Amniotic epithelial cell (primary cell): ENCODE measurements at places on chromosomes 1 and 21.

- DNase-seq: no peak
These were observed 15.1 kb downstream of the MTFR1L start for GRCh38 chr1:25834894-25835293.

- no peak for DNase-seq
These were observed 618 bp downstream of the JAM2 start for GRCh38 chr21:25639551-25640201.

- DNase-seq: peak; percentile 83
These were observed 7.2 kb downstream of the C1orf116 start for GRCh38 chr1:207025146-207025880.

DNA sequence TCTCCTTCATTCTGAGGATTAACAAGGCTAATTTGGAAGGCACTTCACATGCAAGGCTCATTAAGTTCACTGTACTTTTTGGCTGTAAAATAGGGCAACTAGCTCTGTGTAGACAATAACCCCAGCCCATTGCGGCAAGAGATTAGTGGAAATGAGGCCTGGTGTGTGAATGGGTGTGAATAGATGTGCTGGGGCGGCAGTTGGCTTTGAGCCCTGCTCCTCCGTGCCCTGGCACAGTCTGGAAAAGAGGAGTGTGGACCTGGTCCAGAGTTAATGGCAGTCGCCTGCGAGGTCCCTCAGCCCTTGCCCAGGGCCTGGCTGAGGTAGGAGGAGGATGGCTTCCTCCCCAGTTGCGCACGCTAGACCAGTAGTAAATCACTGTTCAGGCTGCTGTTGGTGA is 4.8 kb downstream of the KISS1 start:
- no peak for DNase-seq

- peak; percentile 53 for DNase-seq
These were observed 136.7 kb upstream of the HOOK1 start for GRCh38 chr1:59678040-59678439.

GRCh38 chr1:153547560-153548551 is 1.2 kb downstream of the S100A3 start:
- no peak for DNase-seq

- DNase-seq: no peak
These were observed 53.1 kb upstream of the CD55 start for GRCh38 chr1:207268337-207268736.

GRCh38 chr1:101588677-101589076 is 351.9 kb downstream of the S1PR1 start:
- no peak for DNase-seq

DNA sequence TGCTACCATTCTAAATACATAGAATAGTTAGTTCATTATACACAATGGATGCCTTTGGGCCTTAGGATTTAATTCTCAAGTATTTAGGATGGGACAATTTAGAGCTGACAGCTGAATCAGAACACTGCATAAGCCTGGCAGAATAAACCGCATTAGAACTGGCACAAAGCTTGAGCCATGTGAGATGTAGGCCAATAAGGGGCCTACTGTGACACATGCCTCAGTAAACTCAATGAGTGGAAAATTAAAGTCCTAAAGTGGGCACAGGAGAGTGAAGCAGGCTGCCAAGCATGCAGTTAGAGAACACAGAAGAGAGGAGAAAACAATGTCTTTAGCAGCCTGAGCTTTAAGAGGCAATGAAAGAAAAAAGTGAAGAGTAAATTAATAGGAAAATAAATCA is 24.3 kb downstream of the SCYL3 start:
- no peak for DNase-seq

GRCh38 chr1:233230011-233230410 is 65.5 kb downstream of the PCNX2 start:
- no peak for DNase-seq

DNA sequence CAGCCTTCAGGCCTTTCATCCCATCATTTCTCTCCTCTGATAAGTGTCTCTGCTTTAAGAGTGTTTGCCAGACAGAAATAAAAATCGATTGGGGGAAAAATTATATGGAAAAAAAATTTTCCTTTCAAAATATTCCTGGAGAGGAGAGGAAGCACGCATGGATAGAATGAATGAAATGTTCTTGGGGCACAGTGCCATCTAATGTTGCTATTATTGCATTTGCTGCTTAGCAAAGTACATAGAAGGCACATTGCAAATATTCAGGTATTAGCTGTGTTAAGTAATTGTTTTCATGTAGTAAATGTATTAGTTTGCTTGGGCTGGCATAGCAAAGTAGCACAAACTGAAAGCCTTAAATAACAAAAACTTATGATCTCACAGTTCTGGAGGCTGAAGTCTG is 18.1 kb downstream of the B3GALT5 start:
- peak; percentile 40 for DNase-seq

DNA sequence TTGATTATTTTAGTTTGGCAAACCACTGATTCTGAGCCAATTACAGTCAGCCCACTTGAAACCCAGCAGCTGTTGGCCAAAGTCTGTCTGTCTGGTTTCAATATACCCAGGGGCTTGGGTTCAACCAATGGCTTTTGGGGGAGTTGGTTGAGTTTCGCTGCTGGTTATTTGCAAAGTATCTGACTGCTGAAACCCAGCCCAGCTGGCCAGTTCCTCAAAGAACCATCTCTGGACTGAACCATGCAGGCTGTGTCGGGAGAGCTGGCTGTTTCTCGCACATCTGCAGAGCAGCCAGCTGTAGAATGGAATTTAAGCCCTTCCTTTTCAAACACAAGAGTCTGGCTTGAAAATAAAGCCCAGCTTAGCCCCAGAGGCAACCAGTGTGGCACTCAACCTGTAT is 66.0 kb upstream of the PAX7 start:
- DNase-seq: no peak

DNA sequence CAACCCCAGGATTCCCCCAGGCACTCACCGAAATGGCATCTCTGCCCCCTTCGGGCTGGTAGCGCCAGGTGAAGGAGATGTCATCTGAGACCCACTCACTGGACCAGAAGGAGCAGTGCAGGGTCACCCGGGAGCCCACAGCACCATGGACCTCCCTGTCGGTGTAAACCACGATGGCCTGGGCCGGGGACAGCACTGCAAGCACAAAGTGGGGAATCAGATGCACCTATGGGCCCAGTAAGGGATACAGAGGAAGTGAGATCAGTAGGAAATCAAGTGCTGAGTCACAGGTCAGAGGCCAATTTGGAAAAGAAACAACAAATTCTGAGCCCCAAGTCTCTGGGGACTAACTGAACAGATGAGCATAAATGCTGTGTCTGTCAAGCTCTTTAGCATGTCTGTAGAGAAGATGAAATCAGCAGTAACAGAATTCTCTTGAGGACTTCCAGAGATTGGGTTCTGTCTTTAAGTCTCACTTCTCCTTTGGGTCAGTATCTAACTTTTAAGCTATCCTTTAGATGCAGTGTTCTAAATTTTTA is 2.5 kb downstream of the MPZ start:
- peak; percentile 21 for DNase-seq

DNA sequence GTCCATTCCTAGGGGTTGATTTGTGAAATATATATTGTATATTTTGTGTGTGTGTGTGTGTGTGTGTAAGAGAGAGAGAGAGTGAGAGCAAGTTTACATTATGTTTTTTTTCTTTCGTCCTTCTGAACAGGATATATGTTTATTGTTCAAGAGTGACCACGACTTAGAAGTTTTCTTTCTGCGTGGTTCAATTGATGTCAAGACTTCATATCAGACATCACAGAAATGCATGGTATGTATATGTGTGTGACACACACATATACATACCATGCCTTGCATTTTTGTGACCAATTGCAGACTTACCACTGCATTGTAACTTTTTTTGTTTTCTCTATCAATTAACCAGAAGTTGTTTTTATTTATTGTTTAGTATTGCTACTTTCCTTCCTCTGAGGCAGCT is 2.5 kb downstream of the RASAL2 start:
- DNase-seq: no peak

DNA sequence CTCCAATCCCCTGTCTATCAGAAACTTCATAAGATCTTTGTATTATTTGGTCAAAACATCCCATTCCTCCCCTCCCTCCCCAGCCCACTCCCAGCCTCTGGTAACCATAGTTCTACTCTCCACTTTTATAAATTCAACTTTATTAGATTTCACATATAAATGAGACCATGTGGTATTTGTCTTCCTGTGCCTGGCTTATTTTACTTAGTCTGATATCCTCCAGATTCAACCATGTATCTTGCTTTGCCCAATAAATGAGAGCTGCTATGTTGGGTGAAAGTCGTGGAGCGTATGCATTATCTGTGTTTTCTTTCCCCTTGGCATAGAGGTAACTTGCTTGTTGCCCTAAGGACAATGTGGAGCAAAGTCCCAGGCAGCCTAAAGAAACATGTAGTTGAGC is 28.5 kb upstream of the CHRM3 start:
- DNase-seq: no peak

GRCh38 chr1:37399205-37399604 is 75.2 kb upstream of the ZC3H12A start:
- no peak for DNase-seq

DNA sequence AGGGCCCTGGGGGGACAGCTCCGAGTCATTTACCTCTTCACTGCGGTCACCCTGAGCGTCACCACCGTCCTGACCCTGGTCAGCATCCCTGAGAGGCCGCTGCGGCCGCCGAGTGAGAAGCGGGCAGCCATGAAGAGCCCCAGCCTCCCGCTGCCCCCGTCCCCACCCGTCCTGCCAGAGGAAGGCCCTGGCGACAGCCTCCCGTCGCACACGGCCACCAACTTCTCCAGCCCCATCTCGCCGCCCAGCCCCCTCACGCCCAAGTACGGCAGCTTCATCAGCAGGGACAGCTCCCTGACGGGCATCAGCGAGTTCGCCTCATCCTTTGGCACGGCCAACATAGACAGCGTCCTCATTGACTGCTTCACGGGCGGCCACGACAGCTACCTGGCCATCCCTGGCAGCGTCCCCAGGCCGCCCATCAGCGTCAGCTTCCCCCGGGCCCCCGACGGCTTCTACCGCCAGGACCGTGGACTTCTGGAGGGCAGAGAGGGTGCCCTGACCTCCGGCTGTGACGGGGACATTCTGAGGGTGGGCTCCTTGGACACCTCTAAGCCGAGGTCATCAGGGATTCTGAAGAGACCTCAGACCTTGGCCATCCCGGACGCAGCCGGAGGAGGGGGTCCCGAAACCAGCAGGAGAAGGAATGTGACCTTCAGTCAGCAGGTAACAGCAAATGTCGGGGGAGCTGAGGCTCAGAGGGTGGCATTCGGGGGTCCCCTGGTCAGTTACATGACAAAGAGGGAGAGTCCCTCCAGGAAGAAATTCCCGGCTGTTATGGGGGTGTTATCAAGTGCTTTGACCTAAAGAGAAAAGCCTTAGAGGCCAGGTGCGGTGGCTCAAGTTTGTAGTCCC is 12.6 kb downstream of the SLC45A1 start:
- no peak for DNase-seq

DNA sequence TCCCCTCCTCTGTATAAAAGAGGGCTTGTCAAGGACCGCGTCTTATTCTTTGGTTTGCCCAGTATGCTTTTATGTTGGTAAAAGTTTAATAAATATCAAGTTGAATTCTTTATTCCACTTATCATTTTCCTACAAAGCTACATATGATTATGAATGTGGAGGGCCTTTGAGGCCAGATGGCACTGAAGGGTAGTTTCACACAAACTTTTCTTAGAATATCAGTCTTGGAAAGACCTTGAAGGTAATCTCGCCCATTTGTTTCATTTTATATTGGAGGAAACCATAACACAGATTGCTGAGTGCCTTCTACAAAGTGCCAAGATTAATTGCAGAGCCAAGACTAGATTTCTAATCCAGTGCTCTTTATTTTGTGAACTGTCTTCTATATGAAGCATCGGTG is 5.8 kb upstream of the FUBP1 start:
- no peak for DNase-seq

DNA sequence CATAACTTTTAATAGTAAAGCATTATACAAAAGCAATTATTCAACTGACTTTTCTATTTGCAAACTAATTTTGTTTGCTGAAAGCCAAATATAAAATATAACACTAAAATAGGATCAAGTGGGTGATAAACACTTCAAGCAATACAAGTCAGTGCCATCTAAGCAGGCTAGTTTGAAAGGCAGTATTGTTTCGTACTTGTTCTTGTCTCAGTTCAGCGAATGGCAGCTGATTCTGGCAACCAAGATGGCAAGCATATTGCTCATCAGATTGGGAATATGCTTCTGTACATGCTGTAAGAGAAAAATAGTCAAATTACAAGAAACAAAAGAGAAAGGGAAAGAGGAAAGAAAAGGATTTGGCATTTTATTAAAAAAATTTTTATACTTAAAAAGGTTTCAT is 7.5 kb downstream of the TMEM59 start:
- DNase-seq: no peak

- no peak for DNase-seq
These were observed 39.5 kb upstream of the BCAR3 start for GRCh38 chr1:93720956-93721626.

DNA sequence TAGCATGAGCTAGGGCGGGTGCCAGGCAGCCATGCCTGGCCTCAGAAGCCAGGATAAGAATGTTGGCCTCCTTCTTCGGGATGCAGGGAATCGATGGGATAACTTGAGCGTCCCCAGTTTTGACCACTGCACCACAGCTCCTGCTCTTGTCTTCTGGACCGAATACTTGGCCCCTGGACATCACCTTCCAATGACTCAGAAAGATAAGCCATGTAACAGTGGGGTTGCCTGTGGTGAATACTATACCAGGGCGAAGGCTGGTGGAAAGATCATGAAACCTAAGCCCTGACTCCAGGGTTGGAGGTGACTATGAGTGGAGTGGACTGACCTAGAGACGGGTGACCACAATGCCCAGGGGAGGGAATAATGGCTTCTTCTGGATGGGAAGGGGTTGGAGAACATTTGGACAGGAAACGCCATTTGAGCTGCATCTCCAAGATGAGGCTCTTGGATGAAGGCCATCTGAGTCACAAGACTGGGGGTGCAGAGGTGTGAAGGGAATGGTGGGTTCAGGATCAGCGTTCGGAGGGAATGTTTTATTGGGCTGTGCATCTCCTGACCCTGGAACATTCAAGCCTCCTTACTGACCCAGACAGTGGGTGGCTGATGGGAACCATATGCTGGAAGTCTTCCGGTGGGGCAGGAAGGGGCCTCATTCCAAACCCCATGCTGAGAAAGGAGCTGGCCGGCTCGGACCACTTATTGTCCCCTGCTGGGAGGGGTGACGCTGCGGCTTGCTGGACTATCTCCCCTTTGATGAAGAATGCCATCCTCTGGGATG is 18.5 kb upstream of the KCNE2 start:
- DNase-seq: no peak
